ENCODE measurements at places on chromosomes 4 and X.

DNA sequence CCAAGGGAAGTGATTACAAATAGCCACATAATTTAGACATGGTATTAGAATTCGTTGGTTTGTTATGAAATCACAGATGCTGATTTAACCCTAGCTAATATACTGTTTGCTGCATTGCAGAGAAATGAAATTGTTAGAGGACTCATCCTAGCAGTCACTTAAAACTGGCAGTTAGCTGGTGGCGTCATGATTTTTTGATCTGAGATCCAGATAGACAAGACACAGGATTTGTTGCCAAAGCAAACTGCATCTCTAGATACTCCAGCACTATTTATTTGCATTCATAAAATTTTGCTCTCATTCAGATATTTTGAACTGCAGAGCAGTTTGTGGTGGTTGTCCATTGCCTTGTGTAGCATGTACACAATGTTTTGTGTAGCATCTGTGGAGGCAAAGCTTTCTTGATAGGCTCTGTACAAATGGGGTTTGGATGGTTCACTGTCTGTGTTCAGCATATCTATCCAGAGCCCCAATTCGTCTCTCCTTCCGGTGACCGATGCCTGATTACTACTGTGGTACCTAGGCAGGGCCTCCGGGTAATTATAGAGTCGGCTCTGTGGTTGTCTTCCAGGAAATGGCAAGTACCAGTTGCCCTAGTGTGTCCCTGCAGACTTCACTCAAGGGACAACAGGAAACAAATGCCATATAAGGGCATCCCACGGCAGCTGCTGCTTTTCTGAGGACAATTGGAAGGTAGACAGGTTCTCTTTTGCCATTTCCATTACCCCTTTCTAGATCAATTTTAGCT is 30.1 kb upstream of the SPARCL1 start:
- DNase-seq = peak; percentile 0

DNA sequence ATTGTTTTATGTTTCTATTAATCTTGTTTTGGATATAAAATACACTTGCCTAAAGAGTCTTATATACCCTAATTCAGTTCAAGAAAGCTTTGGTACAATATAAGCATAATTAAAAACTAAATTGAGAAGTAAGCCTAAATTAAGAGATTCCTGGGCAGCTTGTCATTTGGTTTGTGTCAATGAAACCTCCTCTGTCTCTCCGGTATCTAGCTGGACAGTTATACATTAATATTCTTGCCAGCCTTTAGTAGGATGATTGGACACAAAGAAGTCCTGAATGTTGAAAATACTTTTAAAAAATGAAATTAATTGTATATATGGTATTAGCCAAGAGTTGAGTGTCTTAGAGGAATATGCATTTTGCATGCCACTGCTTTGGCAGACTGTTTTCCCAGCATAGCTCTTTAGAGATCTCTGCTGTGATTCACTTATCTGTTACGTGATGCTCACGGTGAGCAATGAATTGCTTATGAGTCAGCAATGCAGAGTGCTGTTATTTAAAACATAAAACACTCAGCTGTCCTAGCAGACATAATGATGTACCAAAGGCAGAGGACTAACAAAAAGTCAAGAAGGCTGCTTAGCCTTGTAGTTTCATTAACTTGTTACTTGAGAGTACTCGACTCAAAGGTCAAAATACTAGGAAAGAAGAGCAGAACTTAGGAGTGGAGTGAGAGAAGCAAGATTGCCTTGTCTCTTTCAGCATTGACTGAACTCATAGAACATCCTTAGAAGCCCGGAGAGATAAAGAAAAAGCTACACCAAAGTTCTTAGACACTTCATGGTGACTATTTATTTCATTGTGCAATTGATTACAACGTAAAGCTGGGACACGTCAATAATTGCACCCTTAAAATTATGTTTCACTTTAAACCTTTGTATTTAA is 1296.1 kb upstream of the PCDH7 start:
- DNase-seq = no peak

DNA sequence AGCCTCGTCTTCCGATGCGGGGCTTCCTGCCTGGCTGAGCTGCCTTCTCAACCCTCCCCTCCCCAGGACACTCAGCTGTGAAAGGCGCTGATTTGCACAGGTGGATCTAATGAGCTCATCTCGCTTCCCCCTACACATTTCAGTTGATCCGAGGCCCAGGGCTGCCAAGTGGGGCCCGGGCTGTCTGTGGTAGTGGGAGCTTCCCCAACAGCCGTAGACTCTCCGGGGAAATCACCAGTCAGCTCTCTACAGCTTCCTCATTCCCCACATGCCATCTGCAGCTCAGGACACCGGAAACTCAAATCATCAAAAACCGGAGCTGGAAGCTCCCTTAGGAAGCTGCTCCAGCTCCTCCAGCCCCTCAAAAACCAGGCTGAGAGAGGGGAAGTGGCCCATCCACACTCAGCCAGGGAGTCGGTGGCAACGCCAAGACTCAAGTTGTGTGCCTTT is 56.2 kb downstream of the SMIM20 start:
- no peak for DNase-seq

- DNase-seq = no peak
Observed at GRCh38 chr4:47287735-47288134, 175.8 kb downstream of the COMMD8 start.

GRCh38 chr4:24922416-24922815 is 9.6 kb upstream of the CCDC149 start:
- DNase-seq = no peak

DNA sequence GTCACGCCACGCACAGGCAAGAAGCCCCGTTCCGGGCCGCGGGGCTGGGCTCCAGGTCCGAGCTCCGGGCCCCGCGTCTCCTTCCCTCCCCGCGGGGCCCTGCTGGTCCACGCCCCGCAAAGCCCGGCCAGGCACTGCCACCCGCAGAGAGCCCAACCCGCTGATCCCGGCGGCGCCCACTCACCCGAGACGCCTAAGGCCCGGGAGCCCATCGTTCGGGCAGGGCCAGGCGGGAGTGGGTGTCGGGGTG is 870 bp downstream of the PDZD4 start:
- no peak for DNase-seq

- no peak for DNase-seq
Observed at GRCh38 chr4:35760807-35761206, 483.5 kb downstream of the ARAP2 start.

DNA sequence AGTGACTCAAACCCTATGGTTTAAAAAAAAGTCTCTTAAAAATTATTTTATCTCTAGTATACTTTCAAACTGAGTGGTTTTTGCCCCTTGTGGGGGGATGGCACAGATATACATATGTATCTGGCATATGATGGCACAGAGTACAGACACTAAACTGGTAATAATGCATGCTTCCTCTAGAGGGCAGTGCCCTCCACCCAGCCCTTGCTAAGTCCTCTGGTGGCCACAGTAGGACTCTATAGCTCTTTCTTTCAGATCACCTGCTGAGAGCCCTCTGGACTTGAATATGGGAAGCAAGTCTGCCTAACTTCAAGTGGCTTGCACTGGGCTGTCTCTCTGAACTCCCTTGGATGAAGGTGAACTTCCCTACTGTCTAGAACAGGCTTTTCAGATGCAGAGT is 66.3 kb downstream of the TSPAN7 start:
- no peak for DNase-seq

DNA sequence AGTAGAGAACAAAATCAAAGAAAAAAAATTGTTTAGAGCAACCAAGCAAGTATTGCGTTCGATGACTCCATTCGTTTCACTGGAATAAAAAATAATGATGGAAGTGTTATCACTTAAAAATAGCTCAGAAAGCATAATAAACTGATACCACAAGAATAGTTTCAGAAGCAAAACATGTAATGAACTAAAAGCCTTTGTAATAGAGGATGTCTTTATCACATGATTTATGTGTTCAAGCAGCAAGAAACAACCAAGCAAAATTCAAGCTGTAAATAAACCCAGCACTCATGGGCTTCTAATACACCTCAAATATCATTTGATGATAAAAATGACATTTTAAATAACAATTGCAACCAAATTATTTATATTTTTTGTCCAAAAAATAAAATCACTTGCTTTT is 192.2 kb downstream of the NDST4 start:
- no peak for DNase-seq

GRCh38 chrX:140526171-140526570 is 21.3 kb upstream of the SOX3 start:
- DNase-seq = no peak

GRCh38 chr4:44583393-44583792 is 68.0 kb downstream of the YIPF7 start:
- no peak for DNase-seq

DNA sequence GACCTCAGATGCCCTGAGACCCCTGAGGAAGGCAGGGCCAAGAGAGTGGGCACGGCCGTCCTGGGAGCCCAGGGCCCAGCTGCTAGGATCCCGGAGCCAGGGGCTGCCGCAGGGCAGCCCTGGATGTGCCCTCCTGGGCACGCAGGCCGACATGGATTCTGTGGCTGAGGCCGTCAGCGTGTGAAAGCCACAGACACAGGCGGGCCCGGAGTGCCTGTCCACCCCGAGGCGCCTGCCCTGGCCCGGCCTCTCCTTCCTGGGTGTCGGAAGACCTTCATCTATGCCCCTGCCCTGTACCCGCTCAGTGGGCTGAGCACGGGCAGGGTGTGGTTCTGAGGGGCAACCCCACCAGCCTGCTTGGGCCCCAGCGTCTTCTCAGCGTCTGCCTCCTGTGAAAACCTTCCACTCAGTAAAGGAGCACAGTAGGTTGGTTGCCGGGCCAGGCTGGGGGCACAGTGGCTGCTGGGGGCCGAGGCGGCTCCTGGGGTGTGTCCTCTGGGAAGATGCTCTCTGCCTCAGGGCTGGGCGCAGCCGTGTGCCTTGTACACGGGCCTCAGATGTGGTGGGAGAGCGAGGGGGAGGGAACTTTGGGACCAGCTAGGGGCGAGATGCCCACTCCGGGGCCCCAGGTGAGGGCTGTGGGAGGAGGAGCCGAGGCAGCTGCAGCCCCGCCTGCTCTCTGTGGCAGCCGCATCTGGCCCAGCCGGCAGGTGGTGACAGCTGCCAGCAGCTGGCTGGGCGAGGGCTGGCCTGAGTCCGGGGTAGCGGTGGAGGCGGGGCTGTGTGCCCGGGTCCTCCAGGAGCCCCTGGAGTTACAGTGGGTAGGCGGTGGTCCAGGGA is 20.8 kb downstream of the FGFRL1 start:
- DNase-seq = no peak

- no peak for DNase-seq
Observed at GRCh38 chr4:32735856-32736590, 2015.9 kb downstream of the PCDH7 start.

GRCh38 chrX:68929332-68930150 is 100.7 kb downstream of the EFNB1 start:
- DNase-seq = no peak

- no peak for DNase-seq
Observed at GRCh38 chr4:158809611-158810486, 41.0 kb downstream of the FNIP2 start.

- no peak for DNase-seq
Observed at GRCh38 chr4:25842229-25842845, 20.5 kb downstream of the SEL1L3 start.

DNA sequence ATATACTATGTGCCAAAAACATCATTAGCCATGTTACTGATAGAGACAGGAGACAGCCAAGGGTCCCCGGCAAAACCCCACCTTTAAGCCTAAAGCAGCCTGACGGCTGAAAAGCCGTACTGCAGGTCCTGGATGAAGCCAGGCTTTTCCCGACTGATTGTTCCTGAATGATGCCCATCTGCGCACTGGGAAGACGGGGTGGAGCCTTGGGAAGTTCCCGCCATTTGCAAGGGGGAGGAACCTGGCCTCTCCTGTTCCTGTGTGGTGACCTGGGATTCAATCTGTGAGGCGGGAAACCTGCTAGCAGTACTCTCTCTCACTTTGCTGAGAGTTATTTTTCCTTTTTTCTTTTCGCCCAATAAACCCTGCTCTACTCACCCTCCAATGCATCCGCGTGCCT is 15.1 kb upstream of the CAMK2D start:
- DNase-seq = no peak

DNA sequence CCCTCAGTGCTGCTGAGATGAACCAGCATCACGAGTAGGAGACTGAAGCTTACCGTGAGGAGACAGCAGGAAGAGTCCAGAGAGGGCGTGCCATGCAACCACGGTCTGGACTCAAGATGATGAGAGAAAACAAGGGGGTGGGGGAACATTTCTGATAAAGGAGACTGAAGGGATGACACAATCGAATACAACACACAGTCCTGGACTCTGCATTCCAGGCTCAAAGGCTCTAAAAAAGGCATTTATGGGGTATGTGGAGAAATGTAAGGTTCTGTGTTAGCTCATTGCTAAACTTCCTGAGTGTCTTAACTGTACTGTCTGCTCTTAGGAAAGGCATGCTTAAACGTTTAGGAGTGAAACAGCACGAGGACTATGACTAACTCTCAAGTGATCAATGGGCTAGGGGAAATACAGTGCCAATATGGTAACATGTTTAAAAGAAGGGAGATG is 20.6 kb upstream of the IRAK1 start:
- no peak for DNase-seq

DNA sequence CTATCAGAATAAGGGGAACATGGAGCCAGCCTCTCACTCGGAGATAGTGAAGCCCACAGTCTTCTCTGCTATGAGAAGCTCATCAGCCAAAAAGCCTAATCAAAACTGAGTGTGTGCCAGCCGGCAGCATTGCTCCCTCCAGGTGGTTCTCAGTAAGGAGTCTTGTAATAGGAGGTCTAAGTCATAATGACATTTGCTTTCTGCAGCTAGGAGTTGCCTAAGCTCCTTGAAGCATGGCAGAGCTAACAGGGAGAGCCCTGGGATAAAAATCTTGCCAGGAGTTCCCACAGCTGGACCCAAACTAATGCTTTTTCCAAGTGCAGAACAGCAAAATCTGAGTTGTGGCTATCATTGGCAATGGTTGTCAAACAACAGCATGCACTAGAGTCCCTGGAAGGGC is 245.2 kb downstream of the SPATA18 start:
- DNase-seq = no peak

DNA sequence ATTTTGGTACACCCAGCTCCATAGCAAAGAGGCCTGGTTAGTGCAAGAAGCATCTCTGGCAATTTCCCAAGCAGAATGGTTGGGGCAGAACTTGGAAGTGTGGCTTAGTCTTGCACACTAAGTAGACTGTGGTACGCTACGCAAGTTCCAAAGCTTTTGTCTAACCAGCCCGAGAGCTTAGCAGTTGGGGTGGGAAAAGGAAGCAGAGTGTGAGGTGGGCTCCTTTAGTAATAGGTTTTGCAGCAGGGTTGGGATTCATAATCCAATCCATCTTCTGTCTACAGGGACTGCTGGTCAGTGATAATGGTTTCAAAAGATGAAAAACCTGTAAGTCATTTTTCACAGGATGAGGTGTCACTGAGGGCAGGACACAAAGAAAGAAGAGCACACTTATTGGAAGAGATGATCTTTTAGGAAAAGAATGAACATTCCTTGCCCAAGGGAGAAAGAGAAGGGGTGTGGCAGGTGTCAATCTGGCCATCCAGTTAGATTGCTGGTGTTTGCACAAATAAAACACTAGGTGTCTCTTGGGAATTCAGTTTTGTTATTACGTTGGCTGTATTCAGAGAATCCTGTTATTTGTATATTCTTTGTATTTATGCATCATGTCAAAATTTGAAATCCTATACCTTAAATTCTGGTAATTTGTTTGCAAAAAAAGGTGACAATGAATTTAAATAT is 244.3 kb downstream of the GPAT3 start:
- DNase-seq = no peak

DNA sequence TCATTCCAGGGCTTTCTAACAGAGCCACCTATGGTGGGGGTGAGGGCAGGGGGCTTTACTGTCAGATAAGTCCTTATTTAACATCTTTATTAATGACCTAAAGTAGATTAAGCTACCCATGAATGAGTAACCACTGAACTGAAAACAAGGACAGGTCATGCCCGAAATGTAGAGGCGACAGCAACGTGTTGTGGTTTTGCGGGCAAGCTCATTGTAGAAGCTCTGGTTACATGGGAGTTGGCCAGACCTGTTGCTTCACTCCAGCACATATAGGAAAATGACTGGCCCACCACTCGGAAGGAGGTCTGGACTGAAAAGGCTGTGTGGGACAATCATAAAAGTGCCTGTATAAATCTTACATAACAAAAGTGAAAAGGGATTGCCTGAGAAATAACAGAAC is 109.6 kb upstream of the NDP start:
- DNase-seq = no peak

All from stimulated activated CD8-positive, alpha-beta memory T cell treated with anti-CD3 and anti-CD28 coated beads, Interleukin-4, amount 100 ng/mL, for 4 hours (primary cell).